HFFc6 (cell line): ENCODE measurements at places on chromosomes 5 and 9.
A peak's percentile ranks its signal among the peaks of the same experiment; 100 is the strongest.

DNA sequence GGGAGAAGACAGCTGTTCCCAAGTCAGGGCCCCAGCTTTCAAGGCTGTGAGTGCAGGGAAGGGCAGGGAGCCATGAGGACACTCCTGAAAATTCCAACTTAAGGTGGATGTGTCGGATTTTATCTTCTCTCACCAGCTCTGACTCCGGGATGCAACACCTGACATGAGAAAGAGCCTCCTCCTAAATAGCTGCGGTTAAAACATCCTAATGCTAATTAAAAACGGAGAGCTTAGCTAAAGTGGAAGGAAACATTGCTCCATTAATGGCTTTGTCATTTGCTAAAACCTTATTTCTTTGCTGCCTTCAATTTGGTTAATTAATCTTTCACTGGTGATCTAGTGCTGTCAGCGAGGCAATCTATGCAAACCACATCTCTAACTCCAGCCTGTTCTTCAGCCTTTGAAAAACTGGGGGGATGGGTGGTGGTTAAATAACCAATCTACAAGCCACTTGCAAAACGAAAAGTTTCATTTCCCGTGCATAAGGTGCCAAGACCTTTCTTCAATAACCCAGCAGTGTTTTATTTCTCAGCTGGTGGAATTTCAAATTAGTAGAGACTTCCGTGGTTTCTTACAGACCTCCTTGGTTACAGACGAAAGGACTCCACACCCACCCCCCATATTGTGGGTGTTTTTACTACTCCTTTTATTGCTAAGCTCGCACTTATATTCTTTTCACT is 379.6 kb downstream of the MLLT3 start:
- no peak for DNase-seq

DNA sequence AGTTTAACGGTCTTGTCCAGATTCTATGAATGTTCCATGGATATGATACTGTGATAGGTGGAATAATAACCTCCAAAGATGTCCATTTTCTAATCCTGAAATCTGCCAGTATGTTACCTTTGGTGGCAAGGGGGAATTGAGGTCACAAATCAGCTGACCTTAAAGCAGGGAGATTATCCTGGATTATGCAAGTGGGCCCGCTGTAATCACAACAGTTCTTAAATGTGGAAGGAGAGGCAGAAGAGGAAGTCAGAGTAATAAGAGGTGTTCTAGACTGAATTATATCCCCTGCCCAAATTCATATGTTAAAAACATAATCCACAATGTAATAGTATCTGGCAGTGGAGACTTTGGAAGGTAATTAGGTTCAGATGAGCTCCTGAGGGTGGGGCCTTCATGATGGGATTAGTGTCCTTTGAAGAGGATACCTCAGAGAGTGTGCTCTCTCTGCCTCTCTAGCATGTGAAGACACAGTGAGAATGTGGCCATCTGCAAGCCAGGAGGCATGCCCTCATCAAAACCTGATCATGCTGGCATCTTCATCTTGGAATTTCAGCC is 47.6 kb upstream of the ZFAND5 start:
- DNase-seq: no peak

DNA sequence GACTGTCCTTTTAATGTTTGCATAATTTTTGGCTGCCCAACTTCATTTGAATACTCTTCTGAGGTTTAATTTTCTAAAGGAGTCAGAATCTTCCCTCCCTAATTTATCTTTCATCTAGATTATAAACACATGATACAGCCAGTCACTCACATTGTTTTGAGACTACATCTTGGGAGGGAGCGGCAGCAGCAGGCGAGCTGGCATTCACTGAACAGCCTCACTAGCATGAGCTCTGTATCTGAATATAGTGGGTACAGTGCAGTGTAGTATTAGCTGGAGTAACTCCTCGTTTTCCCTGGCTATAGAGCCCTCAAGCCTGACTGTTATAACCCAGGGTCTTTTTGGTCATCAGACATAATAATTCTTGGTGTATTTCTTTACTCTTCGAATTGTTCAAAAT is 969.2 kb upstream of the COX7C start:
- no peak for DNase-seq

GRCh38 chr5:139725073-139725830 is 70.4 kb upstream of the PSD2 start:
- DNase-seq: peak; percentile 87

- DNase-seq: no peak
These were observed 124.8 kb downstream of the DRD1 start for GRCh38 chr5:175319199-175319598.

DNA sequence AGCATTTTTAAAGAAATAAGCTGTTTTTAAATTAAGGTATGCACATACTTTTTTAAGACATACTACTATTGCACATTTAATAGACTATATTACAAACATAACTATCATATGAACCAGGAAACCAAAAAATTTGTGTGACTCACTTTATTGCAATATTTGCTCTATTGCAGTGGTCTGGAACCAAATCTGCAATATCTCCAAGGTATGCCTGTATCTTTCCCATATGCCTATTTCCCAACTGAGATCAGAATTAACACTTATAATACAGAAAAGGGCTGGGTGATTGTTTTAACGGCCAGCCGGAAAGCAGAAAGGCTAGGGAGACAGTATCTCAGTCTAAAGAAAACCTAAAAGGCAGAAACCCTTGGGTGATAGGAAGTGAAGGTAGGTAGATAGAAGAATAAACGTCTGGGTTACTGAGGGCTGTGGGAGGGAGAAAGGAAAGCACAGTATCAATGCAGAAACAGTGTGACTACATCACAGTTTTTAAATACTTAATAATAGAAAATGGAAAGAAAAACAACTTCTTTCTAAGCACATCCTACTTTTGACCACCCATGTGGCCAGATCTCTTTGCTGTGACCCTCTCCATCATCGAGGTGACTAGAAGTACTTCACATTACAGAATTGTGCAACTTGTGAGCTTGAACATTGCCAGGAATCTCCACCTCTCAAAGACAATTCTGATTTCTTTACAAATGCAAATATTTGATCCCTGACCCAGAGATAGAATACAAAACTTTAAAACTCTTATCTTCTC is 126.4 kb downstream of the LPAR1 start:
- peak; percentile 41 for DNase-seq

DNA sequence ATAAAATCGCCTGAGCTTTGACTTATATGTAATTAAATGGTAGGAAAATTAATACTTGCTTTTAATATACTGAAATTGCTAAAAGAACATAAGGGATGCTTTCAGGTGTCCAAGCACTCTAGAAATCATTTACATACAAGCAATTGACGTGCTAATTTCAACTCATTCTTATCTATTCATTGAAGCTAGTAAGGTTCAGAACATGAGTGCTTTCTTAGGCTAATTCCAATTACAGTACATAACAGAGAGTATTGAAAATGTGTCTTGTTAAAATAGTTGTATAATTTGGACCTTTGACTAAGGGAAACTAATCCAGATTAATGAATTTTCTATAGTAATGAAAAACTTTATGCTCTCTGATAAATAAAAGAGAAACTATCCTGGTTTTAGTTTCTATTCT is 1016.4 kb upstream of the TYRP1 start:
- DNase-seq: no peak

- peak; percentile 78 for DNase-seq
These were observed 20.2 kb downstream of the ATPSCKMT start for GRCh38 chr5:10229306-10230048.

DNA sequence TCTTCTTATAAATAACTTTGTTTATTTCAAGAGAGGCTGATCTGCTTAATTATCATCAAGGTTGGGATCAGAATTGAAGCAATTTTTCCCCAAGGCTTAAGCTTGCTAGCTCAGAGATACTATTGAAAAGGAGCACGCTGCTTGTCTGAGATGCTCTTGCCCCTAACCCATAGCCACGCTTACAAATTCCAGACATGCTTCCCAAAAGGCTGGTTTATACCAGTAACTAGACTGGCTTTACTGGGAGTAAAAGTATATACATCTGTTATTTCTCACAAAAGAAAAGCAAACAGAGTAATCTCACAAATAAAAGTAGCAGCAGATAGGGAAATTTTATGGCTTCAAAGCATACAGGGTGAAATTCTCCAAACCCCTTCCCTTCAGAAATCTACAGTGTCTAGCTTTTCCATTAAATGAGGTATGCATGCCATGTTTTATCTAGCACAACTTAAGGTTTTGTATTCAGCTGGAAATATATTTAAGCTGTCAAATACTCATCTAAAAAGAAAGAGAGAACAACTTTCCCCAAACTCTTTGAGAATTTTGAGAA is 163.2 kb upstream of the TRPC7 start:
- DNase-seq: no peak

GRCh38 chr5:121897341-121897740 is 45.7 kb downstream of the FTMT start:
- no peak for DNase-seq

- peak; percentile 98 for DNase-seq
These were observed 36.5 kb downstream of the PALM2AKAP2 start for GRCh38 chr9:109816490-109816889.
